ENCODE measurements at places on chromosomes 12 and 14.

- no peaks in the 10 kb centered on the region for H3K4me1 ChIP-seq
- no peaks in the 10 kb centered on the region for H3K27me3 ChIP-seq
- no peak overlapping the region for H3K4me3 ChIP-seq
- H3K36me3 ChIP-seq: no peaks in the 10 kb centered on the region
- H3K27ac ChIP-seq: no peak overlapping the region
Measured at GRCh38 chr14:29521526-29522137, 406.0 kb downstream of the PRKD1 start.

- peaks cover 61% of the 10 kb centered on the region for H3K36me3 ChIP-seq
- peaks cover 20% of the 10 kb centered on the region for H3K4me1 ChIP-seq
Measured at GRCh38 chr14:64191756-64192155, 102.4 kb downstream of the ESR2 start.

- peaks cover 45% of the 10 kb centered on the region for H3K36me3 ChIP-seq
- DNase-seq: no peak
- H3K4me3 ChIP-seq: no peak overlapping the region
- peaks cover 24% of the 10 kb centered on the region for H3K4me1 ChIP-seq
- no peaks in the 10 kb centered on the region for H3K27me3 ChIP-seq
Measured at GRCh38 chr12:120783197-120783596, 57.6 kb downstream of the ACADS start.

GRCh38 chr14:81018251-81018650 lies 62.8 kb downstream of the TSHR start:
- peaks cover 34% of the 10 kb centered on the region for H3K27me3 ChIP-seq
- no peak overlapping the region for H3K27ac ChIP-seq
- H3K36me3 ChIP-seq: no peaks in the 10 kb centered on the region
- DNase-seq: no peak

GRCh38 chr12:13101821-13102375 lies 1.6 kb downstream of the GSG1 start:
- no peaks in the 10 kb centered on the region for H3K27me3 ChIP-seq
- peak overlapping the region; percentile 98 for H3K27ac ChIP-seq
- peaks cover 23% of the 10 kb centered on the region for H3K36me3 ChIP-seq
- peaks cover 13% of the 10 kb centered on the region for H3K4me1 ChIP-seq
- H3K4me3 ChIP-seq: peak overlapping the region; percentile 86

Measured in effector memory CD8-positive, alpha-beta T cell (primary cell).